ENCODE measurements at places on chromosomes 16 and 17.

GRCh38 chr17:61395409-61395982 is 4.1 kb upstream of the TBX2 start:
- DNase-seq = no peak

GRCh38 chr17:33593991-33594390 is 300.9 kb upstream of the ASIC2 start:
- no peak for DNase-seq

GRCh38 chr17:63476854-63477479 is at the start of gene ACE:
Gene ACE, plus strand, starts transcription at chr17:63477061. Its CDS starts 34 bp downstream, at chr17:63477095.
- DNase-seq = peak; percentile 56

- DNase-seq = no peak
Measured at GRCh38 chr16:16136588-16136987, 86.7 kb downstream of the ABCC6 start.

- no peak for DNase-seq
Measured at GRCh38 chr16:4375717-4376116, 4.1 kb downstream of the VASN start.

GRCh38 chr17:42744283-42744805 is 496 bp downstream of the EZH1 start:
- no peak for DNase-seq

GRCh38 chr17:12983991-12984884 is 33.6 kb downstream of the ELAC2 start:
- no peak for DNase-seq

DNA sequence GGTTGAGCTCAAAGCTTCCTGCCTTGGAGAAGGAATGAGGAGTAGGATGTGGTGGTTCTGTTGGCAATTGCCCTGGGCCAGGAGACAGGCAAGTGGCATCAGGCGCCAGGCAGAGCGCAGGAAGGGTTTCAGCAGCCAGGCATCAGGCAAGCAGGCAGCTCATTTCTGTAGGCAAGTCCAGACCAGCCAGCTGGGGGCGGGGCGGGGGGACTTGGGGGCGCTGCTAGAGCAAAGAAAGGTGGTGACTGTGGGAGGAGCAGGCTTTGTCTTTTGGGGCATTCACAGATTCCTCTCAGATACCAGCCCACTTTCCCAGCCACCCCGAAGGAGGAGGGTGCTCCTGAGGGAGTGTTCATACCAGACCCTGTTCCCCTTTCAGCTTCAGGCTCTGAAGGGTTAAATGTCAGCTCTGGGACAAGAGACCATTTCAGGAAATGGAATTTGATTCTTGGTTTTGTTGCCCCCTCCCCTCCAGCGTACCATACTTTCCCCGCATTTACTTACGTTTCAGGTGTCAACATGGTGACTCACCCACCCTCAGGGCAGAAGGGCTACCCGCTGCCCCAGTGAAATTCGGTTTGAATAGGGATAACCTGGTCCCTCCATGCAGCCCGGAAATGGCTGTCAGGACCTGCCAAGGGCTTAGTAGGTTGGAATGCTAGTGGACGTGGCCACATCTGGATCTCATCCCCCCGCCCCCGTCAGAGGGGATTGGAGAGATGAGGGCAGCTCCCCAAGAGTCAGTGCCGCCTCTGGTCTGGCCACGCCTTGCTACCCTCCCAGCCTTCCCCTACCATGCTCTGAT is 13.2 kb downstream of the NGFR start:
- DNase-seq = no peak

DNA sequence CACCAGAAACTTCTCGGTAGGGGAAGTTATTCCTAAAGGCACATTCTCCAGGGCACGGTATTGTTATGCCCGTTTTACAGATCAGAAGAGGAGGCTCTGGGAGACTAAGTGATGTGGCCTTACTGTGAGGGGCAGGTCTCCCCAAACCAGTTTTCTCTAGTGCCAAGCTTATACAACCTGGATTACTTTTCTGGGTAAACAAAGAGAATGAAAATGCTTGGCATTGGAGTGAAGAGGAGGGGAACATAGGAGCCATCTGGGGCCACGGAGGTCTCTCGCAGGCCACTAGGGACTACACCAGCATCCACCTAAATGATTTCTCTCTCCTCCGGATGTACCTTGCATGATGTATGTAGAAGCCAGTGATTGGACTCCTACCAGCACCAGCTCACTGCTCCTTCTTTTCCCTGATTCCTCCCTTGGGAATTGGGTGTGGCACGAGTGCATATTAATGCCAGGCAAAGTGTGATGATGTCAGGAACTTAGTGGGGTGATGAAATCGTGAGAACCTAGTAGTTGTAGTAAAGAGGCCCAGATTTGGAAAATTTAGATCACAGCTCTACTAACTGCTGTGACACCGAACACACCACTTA is 674 bp downstream of the TOM1L1 start:
- DNase-seq = no peak

DNA sequence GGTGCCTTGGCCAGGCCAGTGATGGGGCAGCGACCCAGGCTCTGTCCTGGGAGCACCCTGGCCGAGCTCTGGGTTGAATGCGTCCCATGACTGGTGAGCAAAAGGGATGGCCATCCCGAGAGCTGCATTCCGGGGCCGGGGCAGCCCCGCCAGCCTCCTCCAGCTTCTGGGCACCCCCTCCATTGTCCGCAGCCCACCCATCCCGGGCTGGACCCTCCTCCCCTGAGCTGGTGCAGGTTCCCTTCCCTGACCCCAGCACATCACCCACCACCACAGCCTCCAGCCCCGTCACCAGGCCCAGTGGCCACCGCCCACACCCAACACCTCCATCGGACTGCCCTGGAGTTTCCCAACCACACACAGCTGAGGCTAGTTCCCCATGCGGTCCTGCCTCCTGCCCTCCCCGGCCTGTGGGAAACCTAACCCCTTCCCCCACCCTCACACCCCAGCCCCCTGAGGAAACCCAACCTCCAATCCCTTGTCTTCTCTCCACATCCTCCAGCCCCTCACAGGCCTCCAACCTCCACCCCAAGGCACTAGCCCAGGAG is 16.2 kb upstream of the PVALEF start:
- no peak for DNase-seq

DNA sequence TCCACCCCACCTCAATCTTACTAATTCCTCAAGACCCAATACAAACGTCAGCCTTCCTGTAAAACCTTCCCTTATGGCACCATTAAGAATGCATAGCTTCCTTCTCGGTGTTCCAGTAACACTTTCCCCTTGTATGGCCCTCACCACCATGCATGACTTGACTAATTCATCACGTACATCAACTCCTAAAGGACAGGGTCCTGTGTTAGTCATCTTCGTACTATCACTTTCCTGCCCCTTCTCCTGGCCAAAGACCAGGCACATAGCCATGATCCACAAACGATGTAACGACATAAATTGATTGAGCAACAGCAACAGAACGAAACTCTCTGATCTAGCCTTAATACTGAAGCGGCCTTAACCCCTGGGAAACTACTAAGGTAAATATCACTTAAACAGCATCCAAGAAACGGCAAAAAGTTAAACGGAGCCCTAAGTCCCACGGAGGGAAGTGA is 612 bp downstream of the PSMD12 start:
- no peak for DNase-seq

- no peak for DNase-seq
Measured at GRCh38 chr17:12769981-12770380, 19.3 kb upstream of the ARHGAP44 start.

- DNase-seq = no peak
Measured at GRCh38 chr16:72428681-72429376, 256.9 kb upstream of the PMFBP1 start.

DNA sequence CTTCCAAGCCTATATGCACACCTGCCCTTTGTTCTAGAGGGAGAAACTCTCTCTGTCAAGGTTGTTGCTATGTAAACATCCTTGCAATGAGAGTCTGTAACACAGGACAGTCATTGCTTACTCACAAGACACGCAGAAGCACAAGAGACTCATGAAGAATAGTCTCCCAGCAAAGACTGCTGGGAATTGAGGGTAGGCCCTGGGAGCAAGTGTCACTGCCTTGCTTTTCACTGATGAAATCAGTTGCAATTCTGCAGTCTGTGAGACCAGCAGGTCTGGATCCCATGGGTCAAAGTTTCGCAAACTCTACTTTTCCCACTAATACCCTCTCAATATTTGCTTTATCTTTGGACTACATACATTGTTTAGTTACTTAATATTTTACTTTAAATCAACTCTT is 177.4 kb downstream of the FTO start:
- DNase-seq = no peak

GRCh38 chr17:55117164-55117563 is 147.6 kb upstream of the HLF start:
- DNase-seq = no peak

Data from stimulated activated effector memory CD8-positive, alpha-beta T cell treated with anti-CD3 and anti-CD28 coated beads, Interleukin-12 subunit alpha, Interleukin-12 subunit beta, amount 100 ng/mL, for 72 hours (primary cell).